ENCODE measurements at places on chromosomes 6 and 20.

- DNase-seq, result no peak
Measured at GRCh38 chr20:62916703-62917476, 9.4 kb downstream of the DIDO1 start.

DNA sequence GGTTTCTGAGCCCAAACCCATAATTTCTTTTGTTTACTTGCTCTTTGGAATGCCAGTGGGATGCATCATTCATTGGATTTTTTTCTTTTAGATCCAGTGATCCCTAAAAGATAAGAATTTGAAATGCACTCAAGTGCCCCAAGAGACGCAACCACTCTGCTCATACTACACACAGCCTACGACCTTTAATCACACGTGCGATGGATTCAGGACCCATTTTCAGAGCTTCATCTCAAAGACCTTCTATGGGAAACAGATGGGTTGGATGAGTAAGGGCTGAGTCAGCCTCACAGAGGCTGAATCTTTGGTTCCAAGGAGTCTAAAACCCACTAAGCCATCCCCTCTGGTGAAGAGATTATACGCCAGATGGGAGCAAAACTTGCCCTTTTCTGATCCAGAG is 265.5 kb upstream of the EXOC2 start:
- no peak for DNase-seq

GRCh38 chr20:5996765-5997164 is 46.3 kb downstream of the MCM8 start:
- no peak for DNase-seq

DNA sequence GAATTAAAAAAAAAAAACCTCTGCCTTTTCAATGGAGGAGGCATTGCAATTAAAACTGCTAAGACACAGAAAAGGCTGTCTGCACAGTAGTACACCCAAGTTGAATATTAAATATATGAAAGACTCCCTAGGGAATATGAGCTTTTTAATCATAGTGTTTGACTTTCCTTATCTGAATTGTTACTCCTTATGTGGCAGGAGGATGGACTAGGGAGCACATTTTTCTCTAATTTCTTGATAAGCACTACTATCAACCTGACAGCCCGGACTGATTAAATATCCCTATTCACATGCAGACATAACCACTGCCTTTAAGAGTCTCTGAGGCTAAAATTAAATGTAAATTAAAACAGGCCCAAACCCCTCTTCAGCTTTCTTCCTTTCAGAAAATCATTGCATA is 428.6 kb upstream of the GJE1 start:
- no peak for DNase-seq

DNA sequence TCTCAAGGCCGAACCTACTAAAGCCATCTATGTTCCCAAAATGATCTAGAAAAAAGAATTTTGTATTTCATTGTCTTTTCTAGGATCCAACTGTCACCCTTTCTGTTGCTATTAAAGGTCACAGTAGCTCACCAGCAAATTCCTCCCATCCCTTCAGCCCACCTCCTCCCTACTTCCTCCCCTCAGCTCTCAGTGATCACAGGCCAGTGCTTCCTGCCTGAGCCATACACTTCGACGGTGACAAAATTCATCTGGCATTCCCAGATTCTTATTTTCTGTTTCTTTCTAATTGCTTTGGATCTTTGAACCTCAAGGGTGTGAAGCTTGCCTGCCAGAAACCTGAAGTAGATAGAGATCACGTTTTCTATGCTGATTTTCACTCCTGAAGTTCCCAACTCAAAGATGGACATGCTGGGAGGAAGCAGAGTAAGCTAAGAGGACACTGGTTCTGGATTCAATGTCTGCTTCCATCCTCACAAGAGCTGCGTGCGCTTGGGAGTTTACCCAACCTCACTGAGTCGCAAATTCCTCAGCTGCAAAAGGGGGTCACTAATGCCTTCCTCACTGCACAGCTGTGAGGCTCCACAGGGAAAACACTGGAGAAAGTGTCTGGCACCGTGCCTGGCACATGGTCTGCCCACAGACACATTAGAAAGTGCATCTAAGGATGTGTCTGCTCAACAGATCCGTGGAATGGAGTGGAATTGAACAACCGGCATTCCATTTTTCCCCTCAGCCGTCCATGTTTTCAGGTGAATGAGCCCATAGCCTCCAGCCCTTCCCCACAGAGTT is 34.5 kb downstream of the MDGA1 start:
- no peak for DNase-seq

DNA sequence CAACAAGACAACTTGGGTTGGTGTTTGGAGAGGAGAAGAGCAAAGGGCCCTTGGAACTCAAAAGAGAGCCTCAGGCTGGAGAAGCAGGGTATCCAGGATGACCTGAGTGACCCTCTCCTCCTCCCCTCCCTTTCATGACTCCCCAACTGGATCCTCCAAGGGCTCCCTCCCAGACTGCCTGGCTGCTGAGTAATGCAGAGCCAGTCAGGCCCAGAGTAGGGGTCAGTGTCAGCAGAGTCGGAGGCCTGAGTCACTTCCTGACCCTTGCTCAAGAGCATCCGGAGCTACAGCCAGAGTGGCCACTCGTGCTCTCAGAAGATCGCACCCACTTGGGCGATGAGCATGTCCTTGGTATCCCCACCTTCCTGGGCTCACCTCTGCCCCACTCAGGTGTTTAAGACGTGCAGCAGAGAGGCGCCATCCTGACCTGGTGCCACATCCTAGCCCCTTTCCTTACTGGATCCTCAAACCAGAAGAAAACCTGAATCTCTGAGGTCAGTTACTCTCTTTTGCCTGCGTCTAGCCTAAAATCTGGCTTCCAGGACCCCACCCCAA is 2.8 kb upstream of the MAPK13 start:
- no peak for DNase-seq

- DNase-seq, result no peak
Measured at GRCh38 chr20:11912013-11912658, 5.6 kb upstream of the BTBD3 start.

DNA sequence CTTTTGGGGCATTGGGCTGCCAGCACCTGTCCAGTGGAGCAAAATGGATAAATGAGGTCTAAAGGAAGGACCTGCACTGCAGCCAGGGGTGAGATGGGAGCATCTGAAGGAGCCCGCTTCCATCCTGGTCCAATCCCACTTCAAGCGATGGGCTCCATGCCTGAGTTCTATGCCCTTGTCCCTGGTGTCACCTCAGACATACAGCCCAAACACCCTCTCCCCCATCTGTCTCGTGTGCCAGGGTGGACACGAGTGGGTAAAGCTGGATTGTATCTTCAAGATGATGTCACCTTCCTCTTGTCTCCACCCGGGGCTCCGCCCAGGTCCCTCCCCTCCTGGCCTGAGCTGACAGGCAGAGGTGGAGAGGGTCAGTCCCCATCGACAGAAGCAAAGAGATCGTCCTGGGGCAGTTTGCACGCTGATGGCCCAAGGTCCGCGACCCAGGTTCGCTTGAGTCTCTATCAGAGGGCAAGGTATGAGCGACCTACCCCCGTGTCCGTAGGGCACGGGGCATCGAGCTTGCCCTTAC is 544 bp downstream of the SMIM29 start:
- DNase-seq, result no peak

DNA sequence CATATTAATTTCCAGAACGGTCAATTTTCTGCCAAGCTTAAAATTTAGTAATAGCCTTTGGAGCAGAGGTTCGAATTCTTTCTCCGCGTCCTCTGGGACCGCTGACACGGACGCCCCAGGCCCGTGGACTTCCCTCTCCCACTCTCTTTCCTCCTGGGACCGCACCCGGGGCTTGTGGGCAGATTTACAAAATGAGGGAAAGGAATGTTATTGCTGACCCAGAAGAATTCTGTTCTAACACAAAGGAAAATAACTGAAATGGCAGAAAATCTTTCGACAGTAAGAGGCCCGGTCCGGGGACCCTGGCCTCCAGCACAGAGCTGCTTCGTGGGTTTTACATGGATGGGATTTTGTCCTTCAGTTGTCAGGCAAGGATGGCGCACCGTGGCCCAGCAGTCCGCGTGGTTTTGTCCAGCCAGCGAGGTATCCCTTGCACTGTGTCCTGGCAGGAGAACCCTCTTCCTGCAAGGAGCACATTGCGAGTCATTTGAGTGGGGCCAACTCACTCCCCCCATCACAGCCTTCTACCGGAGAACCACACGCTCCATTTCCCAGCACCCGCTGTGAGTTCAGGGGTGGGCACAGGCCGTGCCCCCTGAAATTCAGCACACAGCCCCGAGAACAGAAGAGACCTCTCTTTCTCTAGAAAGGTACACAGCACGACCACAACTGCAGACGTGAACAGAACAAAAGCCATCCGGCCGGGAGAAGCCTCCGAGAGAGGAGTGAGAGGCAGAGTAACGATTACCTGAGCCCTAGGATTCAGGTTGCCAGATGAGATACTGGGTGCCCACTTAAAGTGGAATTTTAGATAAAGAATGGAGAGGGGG is 106.0 kb upstream of the AFDN start:
- no peak for DNase-seq

DNA sequence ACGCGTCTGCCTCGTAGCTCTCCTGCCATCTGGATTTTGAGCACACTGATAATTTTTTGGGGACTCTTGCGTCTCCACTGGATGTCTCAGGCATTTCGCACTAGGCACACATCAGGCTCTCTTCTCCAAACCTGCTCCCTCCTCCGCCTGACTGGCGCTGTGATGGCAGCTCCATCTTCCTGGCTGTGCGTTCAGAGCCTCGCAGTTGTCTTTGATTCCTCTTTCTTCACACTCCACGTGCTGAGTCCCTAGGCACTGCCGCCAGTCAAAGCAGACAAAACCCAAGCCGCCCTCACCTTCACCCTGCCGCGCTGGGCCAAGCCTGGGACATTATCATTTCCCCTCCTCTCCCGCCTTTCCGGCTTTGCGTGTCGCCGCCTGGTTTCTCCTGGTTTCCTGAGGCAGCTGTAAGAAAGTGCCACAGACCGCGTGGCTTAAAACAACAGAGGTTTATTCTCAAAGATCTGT is 778 bp downstream of the PSMG4 start:
- no peak for DNase-seq

DNA sequence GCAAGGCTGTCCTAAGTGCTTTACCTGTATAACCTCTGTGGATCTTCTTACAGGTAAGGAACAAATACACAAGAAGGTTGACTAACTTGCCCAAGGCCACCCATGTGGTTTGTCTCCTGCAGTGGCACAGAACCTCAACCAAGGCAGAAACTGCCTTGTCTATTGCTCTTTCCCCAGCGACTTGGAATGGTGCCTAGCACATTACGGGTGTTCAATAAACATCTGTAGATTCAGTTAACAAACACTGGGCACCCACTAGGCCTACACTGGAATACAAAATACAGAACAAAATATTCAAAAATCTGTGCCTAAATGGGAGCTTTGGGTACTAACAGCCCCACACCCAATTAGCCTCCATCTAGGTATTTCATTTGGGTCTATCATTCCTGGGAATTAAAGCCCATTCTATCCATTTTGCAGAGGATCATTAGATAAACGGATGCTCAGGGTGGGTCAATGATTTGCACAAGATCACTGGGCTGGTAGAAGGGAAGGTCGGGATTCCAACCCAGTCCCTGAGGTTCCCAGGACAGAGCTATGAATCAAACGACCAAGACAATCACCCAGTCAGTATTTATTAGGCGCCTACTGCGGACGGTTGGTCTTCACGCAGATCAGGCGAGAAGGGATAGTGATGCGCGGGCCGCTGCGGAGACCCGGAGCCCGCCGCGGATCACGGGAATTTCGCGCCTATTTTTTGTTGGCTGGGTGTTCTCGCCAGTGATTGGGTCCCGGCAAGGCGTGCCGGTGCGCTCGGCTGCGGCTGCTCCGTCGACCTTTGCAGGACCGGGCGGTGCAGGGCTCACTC is at the start of gene STK35:
Gene STK35 (plus strand): TSS at position 771 of the 808 bp plus-strand sequence. CDS start 55 bp downstream, outside the sequence.
- peak; percentile 53 for DNase-seq

- DNase-seq, result no peak
Measured at GRCh38 chr20:7708112-7708511, 232.1 kb downstream of the HAO1 start.

DNA sequence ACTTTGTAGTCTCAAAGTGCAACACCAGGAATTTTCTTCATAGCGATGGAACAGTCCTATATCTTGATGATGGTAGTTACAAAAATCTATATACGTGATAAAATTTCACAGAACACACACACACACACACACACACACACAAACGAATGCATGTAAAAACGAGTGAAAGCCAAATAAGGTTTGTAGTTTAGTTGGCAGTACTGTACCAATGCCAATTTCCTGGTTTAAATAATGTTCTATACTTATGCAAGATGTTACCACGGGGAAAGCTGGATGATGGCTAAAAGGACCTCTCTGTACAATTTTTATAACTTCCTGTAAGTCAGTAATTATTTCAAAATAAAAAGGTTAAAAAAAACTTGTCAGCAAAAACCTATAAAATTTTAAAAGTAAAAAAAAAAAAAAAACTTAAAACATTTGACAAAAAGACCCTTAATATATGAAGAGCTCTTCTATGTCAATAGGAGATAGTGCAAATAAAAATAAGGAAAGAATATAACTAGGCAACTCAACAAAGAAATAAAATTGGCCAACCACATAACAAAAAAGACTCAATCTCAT is 37.6 kb downstream of the PDSS2 start:
- DNase-seq, result no peak

DNA sequence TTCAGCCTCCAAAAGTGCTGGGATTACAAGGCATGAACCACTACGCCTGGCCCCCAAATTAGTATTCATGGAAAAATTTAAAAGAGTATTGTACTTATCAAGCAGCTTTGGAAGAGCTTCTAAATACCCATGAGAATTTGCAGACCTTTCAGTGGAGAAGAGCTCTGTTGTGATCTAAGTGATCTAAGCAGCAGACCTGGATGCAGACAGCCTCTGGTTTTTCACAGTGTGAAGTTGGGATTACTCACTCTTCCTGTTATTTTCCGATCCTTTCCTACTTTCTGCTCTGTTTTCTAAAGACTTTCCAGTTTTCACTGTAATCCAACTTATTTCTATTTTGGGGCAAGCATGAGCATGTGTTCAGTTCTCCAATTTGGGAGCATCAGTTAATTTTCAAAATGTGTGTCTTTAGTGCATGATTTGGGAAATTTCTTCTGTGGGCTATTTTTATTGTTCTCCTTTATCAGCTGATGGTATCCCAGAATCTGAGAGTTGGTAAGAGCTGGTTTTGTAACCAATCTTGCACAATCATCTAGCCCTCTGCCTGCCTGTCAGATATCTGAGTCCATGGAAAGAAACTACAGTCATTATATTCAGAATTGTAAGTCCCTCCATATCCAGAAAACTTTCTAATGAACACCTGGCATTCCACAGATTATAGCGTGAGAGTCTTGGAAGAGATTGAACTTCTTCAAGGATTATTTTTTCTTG is 207.7 kb upstream of the DTNBP1 start:
- no peak for DNase-seq

DNA sequence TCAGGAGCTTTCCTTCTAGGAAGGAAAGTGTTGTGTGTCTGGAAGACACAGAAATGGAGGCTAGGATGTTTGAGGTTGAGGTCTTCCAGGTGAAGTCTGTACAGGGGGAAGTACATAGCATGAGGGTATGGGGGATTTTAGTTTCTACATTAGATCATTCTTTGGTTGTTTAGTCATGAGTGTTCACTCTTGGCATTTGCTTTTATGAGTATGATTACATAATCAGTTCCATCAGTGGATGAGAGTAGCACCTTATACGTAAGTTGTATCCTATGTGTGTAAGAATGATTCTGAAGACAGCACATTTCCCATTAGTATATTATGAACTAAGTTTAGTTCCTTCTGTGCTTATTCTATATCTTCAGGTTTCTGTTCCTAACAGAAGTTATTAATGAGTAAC is 1.9 kb downstream of the CDYL start:
- no peak for DNase-seq

All from stimulated activated CD4-positive, alpha-beta T cell treated with anti-CD3 and anti-CD28 coated beads, Interleukin-15, amount 100 ng/mL, for 1 hour (primary cell).